ENCODE measurements at places on chromosomes 4 and X.

DNA sequence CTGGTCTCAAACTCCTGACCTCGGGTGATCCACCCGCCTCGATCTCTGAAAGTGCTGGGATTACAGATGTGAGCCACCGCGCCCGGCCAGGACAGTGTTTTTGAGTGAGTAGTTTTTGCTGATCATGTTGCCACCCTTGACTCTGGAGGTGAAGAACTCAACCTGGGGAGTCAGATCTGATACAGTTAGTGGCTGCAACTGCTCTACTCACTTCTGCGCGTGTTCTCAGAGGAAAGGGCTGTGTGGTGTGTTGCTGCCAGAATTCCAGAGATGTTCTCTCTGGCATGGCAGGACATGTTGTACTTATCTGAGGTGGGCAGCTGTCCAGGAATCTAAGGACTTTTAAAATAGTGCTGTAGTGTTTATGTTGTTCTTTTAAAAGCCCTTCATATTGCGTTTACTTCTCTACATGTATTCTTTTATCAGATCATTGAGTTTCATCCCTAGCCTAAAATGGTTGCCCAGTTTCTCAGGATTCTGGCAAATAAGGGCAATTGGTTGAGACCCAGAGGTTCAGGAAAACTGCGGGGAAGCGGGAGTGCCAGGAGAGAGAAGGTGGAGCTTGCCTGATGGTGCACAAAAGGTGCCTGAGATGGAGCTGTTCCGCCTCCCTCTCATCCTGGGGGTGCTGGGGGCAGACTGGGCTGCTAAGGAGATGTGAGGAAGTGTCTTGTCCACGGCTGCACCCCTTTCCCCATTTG lies 97.7 kb downstream of the ARHGAP10 start:
- no peak for DNase-seq

DNA sequence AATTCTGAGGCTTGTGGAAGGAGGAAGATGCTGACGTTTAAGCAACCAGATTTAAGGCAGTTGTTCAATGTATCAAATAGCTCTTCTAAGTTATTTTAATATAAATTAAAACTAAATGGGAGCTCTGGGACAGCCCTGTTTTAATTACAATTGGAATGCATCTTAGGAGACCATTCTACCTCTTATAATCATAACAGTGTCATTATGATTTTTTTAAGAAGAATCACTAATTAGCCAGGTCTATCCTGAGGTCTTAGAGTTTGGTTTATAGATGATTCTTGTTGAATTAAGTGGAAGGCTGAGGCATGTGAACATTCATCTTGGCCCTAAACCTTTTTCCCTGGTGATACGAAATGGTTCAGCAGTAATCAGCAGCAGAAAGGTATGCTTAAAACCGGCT lies 113.4 kb downstream of the CEP135 start:
- no peak for DNase-seq

GRCh38 chr4:95857761-95858160 lies 17.9 kb downstream of the PDHA2 start:
- no peak for DNase-seq

- no peak for DNase-seq
Measured at GRCh38 chr4:75779105-75779757, 54.9 kb downstream of the USO1 start.

- DNase-seq: no peak
Measured at GRCh38 chr4:2412534-2412884, 5.9 kb downstream of the ZFYVE28 start.

- no peak for DNase-seq
Measured at GRCh38 chr4:10552591-10553280, 95.5 kb upstream of the ZNF518B start.

DNA sequence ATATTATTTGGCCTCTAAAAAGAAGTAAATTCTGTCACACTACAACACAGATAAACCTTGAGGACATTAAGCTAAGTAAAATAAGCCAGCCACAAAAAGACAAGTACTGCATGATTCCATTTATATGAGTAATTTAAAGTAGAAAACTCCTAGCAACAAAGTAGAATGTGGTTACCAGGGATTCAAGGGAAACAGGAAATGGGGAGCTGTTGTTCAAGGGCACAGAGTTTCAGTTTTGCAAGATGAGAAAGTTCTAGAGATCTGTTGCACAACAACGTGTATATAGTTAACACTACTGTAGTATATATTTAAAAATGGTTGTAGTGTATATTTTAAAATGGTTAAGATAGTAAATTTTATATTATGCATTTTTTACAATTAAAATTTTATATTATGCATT lies 25.4 kb downstream of the SEC31A start:
- no peak for DNase-seq

- DNase-seq: no peak
Measured at GRCh38 chr4:119933606-119934005, 133.0 kb downstream of the MAD2L1 start.

- DNase-seq: no peak
Measured at GRCh38 chr4:143616771-143617170, 83.7 kb downstream of the FREM3 start.

- DNase-seq: no peak
Measured at GRCh38 chrX:66013194-66013816, 26.6 kb downstream of the VSIG4 start.

DNA sequence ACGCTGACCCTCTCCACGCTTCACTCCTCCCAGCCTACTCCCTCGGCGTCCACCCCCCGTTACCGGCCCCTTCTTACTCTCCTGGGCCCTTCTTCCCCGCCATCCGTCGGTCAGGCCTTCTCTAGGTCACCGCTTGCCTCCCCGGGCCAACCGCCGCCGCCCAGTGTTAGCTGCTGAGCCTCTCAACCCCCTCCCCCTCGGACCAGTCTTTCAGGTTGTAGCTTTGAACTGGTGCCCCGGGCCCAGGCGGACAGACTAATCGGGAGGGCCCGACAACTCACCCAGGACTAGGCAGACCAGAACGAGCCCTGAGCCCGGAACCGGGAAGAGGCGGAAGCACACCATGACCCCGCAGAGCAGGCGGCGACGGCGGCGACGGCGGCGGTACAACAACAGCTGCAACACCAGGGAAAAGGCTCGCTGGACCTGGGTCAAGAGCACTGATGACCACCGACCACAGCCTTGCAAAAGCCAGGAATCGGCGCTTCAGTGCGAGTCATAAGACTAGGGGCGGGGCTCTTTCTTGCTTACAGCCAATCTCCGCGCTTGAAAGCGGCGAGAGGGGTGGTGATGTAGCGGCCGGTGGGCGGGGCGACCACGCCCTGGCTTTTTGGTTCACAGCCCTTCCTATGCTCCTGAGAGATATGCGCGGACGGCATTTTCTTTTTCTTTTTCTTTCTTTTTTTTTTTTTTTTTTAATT lies at the start of gene LAMP2:
LAMP2 (minus strand) TSS at position 472 of the 701 bp plus-strand sequence; CDS start at position 345, 127 bp downstream.
- peak; percentile 80 for DNase-seq

- no peak for DNase-seq
Measured at GRCh38 chr4:109411964-109412363, 21.7 kb upstream of the SEC24B start.

- no peak for DNase-seq
Measured at GRCh38 chr4:159451006-159451405, 348.1 kb downstream of the RAPGEF2 start.

DNA sequence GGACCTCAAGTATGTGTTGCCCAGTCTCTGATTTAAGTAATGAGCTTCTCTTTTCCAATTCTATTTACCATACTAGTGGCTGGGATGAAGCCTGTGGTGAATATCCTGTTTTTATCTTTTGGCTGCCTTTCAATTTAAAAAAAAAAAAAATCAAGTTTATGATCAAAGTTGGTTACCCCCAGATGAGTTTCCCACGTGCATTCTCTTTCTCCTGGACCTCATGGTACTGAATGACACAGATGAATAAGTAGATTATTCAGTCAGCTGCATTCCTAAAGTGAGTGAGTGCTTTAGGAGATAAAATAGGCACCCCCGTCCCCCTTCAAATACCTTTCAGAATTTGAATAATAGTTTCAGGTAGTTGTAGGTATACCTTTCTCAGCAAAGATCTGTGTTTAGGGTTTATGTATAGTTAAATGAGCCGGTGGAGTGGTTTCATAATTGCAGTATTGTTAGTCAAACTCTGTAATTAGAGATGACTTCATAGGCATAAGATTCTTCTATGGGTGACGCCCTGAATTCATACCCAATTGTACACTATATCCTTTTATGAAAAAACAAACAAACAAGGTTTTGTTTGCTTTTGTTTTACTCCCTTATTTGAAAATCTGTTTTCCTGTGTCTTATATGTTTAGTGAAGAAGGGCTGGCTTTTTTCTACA lies 41.9 kb downstream of the PLS3 start:
- no peak for DNase-seq

GRCh38 chrX:111695297-111695880 lies 14.4 kb downstream of the ALG13 start:
- DNase-seq: no peak

GRCh38 chr4:6539009-6539764 lies 35.8 kb upstream of the MAN2B2 start:
- no peak for DNase-seq

GRCh38 chr4:185796176-185796575 lies 15.8 kb downstream of the SORBS2 start:
- DNase-seq: no peak

DNA sequence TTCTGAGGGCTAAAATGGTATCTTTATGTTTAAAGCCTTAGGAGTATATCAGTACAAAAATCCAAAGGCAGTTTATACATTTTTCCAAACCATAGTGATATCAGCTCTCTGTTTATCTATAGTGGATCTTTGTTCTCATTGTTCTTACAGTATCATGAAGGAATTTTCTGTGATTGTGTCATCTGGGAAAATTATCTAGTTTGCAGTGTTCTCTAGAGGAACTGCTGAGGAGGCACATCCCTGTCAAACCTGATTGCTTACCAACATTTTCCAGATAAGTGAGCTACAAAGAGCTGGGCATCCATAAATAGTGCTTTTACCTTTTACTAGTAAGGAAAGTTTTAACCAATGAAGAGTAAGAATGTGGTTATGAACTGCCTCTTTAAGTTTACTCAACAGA lies 44.9 kb upstream of the SLC25A31 start:
- no peak for DNase-seq

DNA sequence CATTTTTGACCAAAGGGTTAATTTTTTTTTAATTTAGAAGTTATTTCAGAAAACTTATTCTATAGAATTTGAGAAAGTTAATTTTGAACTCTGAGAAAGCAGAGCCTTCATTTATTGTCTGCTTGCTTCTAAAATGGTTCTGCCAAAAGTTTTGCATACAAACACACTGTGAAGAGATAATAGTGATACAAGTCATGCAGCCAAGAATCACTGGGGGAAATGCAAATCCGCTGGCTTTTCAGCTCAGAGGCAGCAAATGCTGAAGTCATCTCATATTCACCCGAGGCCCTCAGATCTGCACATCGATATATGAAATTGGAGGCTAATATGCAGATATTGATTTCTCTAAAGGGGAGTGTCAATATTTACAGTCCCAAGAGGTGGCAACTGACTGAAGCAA lies 186.2 kb downstream of the KIT start:
- no peak for DNase-seq

DNA sequence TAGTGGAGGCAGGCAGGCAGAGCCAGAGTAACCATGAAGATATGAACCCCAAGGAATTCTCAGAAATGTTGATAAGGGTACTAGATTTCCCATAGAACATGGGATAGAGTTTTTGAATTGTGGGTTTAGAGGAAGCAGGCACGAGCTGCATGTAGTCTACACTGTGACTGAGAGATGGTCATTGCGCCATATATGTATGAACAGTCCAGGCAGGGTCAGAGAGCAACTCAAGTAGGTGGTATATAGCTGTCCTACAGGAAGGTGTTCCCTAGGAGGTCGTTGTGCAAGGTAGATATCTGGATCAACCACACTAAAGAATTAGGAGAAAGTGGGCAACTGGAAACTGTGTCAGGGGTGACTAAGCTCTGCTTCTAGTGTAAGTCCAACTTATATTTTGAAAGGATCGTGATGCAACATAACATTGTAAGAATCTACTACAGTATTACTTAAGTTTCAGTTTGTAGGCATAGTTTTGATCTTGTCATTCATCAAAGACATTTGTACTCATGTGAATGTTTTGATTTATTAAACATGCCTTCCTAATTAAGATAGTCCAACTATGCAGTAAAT lies 94.6 kb downstream of the HPGD start:
- DNase-seq: no peak

- no peak for DNase-seq
Measured at GRCh38 chr4:92120810-92121498, 182.8 kb upstream of the GRID2 start.

GRCh38 chrX:13803116-13803515 lies 13.8 kb downstream of the GPM6B start:
- no peak for DNase-seq

GRCh38 chr4:7584606-7585159 lies 150.0 kb upstream of the PSAPL1 start:
- DNase-seq: no peak

GRCh38 chrX:2360731-2361130 lies 140.0 kb downstream of the DHRSX start:
- no peak for DNase-seq

- DNase-seq: no peak
Measured at GRCh38 chr4:55346851-55347255, 811 bp downstream of the SRD5A3 start.

GRCh38 chr4:100609810-100610209 lies 92.0 kb upstream of the EMCN start:
- DNase-seq: no peak

GRCh38 chr4:17584521-17585213 lies 7.7 kb downstream of the LAP3 start:
- no peak for DNase-seq

GRCh38 chrX:45955661-45956060 lies 589.6 kb downstream of the ZNF674 start:
- no peak for DNase-seq

DNA sequence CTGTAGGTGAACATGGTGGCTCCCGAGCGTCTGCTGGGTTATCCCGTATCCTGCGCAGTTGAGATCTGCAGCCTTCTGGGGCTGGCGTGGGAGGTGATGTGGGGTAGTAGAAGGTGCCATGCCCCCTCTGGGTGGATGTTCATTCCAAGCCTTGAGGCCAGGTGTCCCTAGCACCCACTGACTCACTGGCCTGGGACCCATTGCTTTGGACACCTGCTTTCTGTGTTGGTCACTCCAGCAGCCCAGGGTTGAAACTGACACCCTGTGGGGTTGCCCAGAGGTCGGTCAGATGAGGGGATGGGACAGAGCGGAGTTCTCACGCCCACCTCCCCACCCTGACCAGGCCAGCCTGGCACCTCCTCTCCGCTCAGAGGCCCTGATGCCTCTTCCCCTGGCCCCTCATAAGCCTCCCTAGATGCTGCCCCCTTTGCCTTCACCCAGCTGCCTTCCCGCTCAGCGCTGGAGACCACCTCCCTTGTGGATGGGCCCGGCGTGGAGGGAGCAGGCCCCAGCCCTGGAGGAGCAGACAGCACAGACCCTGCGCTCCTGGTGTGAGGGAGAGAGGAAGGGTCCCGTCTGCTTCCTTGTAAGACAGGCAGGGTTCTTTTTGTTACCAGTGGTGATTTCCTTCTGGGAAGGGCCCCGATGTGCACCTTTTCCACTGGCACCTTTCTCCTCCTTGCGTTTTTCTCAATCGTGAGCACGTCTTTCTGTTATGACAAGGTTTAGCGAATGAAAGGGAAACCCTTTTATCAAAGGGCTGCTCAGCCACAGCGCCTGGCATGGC lies 2.0 kb downstream of the DOK7 start:
- no peak for DNase-seq

DNA sequence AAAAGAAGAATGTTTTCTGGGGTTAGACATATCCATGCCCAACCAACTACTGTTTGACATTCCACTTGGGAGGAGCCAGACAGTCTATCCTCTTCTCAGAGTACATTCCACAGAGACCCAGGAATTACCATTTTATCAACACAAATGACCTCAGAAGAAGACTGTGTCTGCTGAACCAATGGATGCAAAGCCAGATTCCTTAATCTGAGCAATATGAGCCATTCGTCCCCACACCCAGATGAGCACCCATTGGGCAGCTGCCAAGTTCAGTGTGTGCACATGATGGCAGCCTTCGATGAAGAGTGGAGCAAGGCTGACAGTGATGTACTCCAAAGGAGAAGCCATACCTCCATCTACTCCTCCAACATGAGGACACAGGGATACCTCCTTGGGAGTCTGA lies 111.3 kb downstream of the ZNF674 start:
- DNase-seq: no peak

Measured in NCI-H1694 (cell line).